Muscle of leg (tissue), 16 donors: ENCODE measurements at places on chromosomes 16 and 17. TPM values are rescaled to one million over a fixed set of nuclear protein-coding genes. Genes with fewer than 3 reads are reported as not detected.

GRCh38 chr16:2919511-2920255, 8.0 kb downstream of the FLYWCH1 start:
- H3K36me3 ChIP-seq, result peaks cover 16% of the 10 kb centered on the region

DNA sequence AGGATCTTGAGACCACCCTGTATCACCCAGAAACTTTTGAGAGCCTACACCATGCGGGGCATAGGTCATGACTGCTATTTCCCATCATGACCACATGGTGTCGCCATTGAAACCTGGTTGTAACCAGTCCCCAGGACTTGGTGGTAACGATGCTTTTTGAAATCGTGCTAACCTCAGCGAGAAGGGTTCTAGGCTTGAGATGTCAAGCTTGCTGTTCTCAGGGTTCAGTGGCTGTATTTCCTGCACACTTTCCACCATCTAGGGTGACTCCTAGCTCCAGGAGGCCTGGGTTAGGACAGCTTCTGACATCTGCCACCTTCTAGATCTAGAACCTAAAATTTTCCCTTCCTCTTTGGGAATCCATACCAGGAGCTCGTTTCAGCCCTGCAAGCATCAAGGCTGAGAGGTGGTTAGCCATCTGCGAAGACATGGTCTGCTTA, 13.0 kb upstream of the SPNS3 start:
- peak; percentile 75 for DNase-seq
- peaks cover 3% of the 10 kb centered on the region for H3K27me3 ChIP-seq
- no peaks in the 10 kb centered on the region for H3K36me3 ChIP-seq
- no peak overlapping the region for H3K4me3 ChIP-seq

DNA sequence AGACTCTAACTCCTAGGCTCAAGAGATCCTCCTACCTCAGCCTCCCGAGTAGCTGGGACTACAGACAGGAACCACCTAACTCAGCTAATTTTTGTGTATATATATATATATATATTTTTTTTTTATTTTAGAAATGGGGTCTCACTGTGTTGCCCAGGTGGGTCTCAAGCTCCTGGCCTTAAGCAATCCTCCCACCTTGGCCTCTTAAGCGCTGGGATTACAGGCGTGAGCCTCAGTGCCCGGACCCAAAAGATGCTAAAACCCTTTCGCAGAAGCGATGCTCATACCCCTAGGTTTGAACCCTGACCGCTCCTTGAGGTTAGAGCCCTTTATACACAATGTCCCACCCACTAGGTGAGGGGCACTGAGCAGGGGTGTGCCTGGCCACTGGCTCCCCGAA, 2.2 kb upstream of the CLDN9 start:
- no peaks in the 10 kb centered on the region for H3K36me3 ChIP-seq
- no peak overlapping the region for H3K27ac ChIP-seq

DNA sequence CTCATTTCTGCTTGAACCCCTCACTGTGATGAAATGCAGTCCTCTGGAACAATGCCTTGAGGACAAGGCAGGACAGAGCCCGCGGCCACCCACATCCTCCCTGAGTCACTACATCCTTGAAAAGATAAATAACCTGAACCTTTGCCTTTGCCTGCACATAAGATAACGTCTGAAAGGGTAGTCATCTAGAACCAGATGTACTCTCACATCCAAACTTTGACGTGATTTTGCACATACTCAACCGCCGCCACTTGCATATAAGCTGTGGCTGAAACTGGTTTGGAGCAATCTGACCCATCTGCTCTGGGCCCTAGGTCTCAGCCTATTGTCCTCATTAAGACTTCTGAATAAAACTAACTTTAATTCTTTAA, 252.1 kb downstream of the PHKB start:
- H3K27ac ChIP-seq, result no peak overlapping the region
- DNase-seq, result no peak
- no peaks in the 10 kb centered on the region for H3K4me1 ChIP-seq

DNA sequence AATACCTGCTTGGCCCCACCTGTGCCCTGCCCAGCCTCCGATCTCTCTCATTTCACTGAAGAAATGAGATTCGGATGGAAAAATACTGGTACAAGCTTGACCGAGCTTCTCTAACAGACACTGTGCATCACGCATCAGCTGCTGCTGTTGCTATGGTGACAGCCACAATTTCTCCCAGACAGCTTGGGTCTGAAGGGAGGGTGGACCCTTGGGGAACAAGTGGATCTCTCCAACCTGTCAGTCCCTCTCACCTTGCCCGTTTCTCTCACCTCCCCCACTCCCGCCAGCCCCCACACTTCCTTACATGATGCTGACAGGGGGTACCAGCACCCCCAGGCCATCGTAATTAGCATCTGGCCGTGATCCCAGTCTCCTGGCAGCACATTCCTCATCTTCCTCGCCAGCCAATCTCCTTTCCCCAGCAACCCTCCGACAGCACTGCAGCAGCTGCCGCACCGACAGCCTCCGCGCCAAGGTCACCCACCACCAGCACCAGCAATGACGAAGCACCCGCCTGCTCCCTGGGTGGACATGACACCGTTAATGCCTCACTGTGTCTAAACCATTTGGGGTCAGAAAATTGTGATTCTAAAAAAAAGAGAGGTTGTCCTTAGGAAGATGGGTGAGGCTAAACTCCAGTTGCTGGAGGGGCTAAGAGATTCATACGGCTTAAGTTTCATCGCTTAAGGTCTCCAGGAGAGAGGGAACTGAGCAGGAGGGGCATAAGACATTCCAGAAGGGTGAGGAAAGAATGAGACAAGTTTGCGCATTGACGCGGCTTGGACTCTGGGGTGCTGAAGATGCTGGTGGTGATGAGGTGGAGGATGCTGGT, 58.6 kb upstream of the TNRC6A start:
- DNase-seq, result peak; percentile 87
- H3K27me3 ChIP-seq, result peaks cover 3% of the 10 kb centered on the region
- peaks cover 14% of the 10 kb centered on the region for H3K4me1 ChIP-seq
- H3K36me3 ChIP-seq, result no peaks in the 10 kb centered on the region
- H3K27ac ChIP-seq, result peak overlapping the region; percentile 35

GRCh38 chr17:17845046-17845775, 8.4 kb upstream of the SREBF1 start:
- peaks cover 22% of the 10 kb centered on the region for H3K36me3 ChIP-seq
- no peaks in the 10 kb centered on the region for H3K27me3 ChIP-seq
- H3K4me3 ChIP-seq, result no peak overlapping the region
- no peak for DNase-seq
- H3K4me1 ChIP-seq, result peaks cover 56% of the 10 kb centered on the region

DNA sequence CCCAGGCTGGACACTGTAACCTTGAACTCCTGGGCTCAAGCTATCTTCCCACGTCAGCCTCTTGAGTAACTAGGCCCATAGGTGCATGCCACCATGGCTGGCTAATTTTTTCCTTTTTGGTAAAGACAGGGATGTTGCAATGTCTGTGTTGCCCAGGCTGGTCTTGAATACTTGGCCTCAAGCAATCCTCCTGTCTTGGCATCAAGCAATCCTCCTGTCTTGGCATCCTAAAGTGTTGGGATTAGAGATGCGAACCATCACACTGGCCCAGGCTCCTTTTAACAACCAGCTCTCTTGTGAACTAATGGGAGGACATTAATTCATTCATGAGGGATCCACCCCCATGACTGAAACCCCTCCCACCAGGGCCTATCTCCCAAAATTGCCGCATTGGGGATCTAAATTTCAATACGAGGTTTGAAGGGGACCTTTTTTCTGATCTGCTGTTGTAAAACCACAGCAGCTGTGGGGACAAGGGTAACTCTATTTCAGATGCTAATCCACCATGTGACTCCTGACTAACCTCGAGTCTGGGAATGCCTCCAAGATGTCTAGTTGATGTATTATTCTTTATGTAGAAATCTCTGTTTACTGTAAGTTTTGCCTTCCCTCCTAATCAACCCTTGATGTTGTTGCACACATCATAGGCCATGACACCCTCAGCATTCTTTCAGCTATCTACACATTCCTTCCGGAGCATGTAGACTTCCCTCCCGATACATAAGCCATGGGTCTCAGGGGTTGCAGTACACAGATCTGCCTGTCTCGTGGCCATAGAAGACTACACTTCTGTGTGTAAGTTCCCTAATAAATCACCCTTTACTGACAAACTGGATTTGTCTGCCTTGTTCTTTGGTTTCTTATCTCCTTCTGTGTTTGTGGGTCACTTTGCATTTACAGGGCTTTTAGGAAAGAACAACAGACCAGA, 37.6 kb downstream of the RNF112 start:
- H3K27ac ChIP-seq, result peak overlapping the region; percentile 83
- H3K36me3 ChIP-seq, result no peaks in the 10 kb centered on the region
- no peaks in the 10 kb centered on the region for H3K27me3 ChIP-seq
- H3K4me3 ChIP-seq, result no peak overlapping the region

DNA sequence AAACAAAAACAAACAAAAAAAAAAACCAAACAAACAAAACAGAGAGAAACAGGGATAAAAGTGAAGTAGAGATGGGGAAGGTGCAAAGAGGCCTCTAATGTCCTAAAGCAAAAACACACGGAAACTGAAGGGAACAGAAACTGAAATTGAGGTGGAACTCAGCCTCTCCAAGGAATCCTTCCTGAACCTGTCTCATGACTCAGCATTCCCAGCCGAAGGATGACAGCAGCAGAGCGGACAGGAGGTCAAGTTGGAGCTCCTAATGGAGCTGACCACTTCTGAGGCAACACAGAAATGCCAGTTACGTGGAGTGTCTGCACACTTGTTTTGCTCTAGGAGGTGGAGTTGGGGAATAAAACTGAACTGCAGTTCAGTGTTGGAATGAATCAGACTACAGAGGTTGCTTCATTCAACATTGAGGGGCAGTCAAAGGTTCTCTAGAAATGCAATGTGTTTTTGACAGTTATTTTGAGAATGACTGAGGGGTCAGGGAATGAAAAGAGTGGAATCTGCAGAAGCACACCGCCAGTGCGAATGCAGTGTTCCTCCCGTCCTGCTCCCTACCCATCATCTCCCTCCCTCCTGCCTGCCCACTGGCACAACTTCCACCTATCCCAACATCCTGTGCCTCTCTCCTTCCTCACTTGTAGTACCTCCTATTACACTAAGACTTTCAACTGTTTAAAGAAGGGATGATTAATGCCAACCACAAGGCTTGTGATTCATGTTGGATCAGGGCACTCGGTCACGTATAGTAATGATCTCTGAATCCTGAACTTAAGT, 6.3 kb downstream of the UBE2O start:
- H3K27ac ChIP-seq, result no peak overlapping the region
- no peaks in the 10 kb centered on the region for H3K27me3 ChIP-seq
- peaks cover 10% of the 10 kb centered on the region for H3K36me3 ChIP-seq
- DNase-seq, result no peak
- peaks cover 23% of the 10 kb centered on the region for H3K4me1 ChIP-seq

DNA sequence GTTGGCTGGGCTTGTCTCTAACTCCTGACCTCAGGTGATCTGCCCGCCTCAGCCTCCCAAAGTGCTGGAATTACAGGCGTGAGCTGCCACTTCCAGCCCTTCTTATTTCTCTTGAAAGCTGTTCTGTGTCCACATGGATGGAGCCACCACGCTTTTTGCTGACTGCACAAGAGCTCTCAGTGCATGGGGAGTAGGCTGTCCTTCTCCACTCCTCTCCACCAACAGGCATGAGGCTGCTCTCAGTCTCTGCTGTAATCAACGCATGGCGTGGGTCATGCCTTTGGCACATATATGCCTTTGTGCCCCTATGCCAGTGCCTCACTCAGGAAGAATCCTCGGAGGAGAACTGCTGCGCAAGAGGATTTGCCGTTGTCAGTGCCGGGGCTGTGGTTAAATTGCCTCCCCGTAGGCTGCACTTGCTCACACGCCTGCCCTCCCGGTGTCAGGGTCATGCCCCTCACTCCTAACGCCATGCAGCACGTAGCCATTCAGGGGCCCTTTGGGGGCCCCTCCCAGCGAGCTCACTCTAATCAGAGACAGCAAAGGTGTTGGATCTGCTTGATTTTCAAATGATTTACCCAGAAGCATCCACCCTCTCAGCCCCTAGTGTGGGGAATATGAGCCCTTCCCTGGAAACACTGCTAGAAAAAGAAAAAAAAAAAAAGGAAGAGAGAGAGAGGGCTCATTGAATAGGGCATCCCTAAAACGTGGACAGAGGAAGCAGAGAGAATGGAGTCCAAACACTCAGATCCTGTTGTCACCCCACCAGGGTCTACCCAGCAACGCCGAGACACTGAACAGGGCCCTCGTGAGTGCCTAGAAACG, 47.5 kb upstream of the ZCCHC14 start:
- no peak overlapping the region for H3K27ac ChIP-seq
- DNase-seq, result peak; percentile 57
- no peak overlapping the region for H3K4me3 ChIP-seq
- peaks cover 11% of the 10 kb centered on the region for H3K4me1 ChIP-seq
- peaks cover 58% of the 10 kb centered on the region for H3K27me3 ChIP-seq

GRCh38 chr16:13594823-13595222, 325.1 kb upstream of the ERCC4 start:
- no peak overlapping the region for H3K27ac ChIP-seq
- no peak overlapping the region for H3K4me3 ChIP-seq
- H3K4me1 ChIP-seq, result no peaks in the 10 kb centered on the region

Gene TBX21
- total RNA-seq, result 0.09 TPM

Gene KRTAP1-5
- not detected for total RNA-seq
